ENCODE measurements at places on chromosomes 4 and X. TPM values are rescaled to one million over a fixed set of nuclear protein-coding genes. Genes with fewer than 3 reads are reported as not detected.

F8A3 gene
- 0.50 TPM for total RNA-seq

GRCh38 chr4:71377561-71377960, 38.7 kb downstream of the SLC4A4 start:
- DNase-seq, result no peak

GDPD2 gene
- total RNA-seq, result 0.23 TPM

DNA sequence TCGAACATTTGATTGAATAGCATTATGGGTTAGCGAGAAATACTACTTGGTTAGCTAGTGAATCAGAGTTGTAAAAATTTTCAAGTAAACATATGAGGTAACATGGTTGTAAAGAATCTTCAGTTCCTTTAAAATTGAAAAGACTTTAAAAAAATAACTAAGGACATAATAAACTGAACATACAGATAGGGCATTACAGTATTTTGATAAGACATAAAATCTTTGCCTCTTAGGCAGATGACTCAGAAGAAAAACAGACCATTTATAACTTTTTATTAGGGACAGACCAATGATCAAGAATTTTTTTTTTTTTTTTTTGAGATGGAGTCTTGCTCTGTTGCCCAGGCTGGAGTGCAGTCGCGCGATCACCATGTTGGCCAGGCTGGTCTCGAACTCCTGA, 43.1 kb downstream of the PNMA5 start:
- no peak for DNase-seq

- DNase-seq, result no peak
These were observed 203.2 kb upstream of the MBNL3 start for GRCh38 chrX:132692066-132692465.

GRCh38 chrX:134533952-134534351, 74.0 kb downstream of the HPRT1 start:
- DNase-seq, result no peak

DNA sequence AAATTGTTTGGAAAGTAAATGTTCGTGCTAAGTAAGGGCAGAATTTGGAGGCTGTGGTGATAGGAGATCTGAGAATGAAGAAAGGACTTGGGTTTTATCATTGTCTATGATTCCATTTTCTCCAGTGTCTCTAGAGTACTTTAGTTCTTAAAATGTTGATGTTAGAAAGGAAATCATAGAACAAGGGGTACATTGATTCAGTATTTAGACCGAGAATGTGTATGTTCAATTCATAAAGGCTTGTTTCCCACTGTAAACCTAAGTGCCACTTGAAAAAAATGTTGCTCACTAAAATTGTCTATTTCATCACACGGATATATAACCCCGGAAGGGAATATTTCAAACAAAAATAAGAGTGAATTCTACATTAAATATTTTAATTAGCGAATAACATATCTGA, 159.3 kb upstream of the ETNPPL start:
- DNase-seq, result no peak

NWD2 gene
- not detected for total RNA-seq

TCEAL6 gene
- not detected for total RNA-seq

SORBS2 gene
- not detected for total RNA-seq

EMD gene
- total RNA-seq, result 65.5 TPM

DNA sequence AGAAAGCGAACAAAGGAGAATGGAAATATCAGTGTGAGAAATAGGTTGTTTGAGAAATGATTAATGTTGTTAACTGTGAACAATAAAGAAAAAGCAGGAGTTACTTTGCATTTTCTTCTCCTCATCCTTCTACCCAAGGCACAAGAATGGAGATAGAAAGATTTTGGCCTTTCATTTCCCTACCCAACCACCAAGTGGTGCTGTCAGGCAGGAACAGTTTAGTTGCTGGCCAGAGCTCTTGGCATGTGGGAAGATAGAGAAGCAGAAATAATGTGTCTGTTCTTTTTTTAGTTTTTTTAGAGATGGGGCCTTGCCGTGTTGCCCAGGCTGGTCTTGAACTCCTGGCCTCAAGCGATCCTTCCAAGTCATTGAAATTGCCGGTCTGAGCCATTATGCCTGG, 12.8 kb downstream of the HOPX start:
- DNase-seq, result no peak

DNA sequence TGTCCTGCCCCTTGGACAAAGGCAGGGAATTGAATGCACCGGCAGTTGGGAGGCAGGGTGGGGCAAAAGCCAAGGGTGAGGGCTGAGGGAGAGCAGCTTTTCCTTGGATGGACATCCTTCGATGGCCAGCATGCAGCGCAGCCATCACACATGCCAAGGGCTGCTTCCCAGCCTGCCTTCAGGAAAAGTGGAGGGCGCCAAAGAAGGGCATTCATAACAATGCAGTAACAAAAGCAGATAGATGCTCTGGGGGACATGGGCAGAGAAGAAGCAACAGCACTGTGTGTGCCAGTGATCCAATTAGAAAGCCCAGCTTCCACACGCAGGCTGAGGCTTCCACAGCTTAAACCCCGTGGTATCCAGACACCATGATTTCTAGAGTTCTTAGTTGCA, 71.5 kb downstream of the TSPAN5 start:
- DNase-seq, result no peak

DNA sequence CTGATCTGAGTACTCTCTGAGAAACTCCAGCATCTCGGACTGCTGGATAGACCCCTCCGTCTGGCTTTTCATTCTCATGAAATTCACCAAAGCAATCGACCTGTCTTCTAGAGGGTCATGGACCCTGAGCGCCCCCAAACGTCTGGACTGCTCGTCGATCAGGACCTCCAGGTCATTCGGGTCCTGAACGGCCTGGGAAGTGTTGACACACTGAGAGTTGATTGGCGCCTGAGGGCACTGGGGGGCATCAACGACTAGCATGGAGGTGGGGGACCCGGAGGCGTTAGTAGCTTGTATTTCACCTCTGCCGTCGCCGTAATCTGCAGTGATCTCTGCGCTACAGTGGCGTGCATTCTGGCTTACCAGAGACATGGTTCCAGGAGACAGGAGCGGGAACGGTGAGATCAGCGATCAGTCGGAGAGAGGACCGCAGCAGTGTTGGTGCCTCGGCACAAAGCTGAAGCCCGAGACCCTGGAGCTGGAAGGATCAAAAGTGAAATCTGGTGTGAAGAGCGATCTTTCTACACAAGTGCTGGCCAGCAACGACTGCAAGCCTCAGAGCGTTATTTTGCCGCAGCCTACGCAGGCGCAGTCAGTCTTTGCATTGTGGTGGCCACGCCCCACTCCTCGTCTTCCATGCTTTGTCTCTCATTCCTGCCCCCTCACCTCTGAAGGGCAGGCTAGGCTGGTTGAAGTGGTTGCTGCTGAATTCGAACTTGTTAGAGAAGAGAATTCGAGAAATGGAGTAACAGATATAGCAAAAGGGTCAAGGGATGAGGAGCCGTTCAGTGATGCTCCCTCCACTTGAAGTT, at the start of gene MAGEE2:
Gene MAGEE2 (minus strand): TSS at position 575 of the 812 bp plus-strand sequence. CDS start 203 bp downstream, at position 372.
- peak; percentile 16 for DNase-seq

CTAG2 gene
- total RNA-seq, result not detected

PRKX gene
- total RNA-seq, result 141 TPM

GRCh38 chr4:98625399-98625798, 33.0 kb downstream of the TSPAN5 start:
- no peak for DNase-seq

SLITRK4 gene
- not detected for total RNA-seq

BST1 gene
- 0.95 TPM for total RNA-seq

USP9X gene
- 45.9 TPM for total RNA-seq

DNA sequence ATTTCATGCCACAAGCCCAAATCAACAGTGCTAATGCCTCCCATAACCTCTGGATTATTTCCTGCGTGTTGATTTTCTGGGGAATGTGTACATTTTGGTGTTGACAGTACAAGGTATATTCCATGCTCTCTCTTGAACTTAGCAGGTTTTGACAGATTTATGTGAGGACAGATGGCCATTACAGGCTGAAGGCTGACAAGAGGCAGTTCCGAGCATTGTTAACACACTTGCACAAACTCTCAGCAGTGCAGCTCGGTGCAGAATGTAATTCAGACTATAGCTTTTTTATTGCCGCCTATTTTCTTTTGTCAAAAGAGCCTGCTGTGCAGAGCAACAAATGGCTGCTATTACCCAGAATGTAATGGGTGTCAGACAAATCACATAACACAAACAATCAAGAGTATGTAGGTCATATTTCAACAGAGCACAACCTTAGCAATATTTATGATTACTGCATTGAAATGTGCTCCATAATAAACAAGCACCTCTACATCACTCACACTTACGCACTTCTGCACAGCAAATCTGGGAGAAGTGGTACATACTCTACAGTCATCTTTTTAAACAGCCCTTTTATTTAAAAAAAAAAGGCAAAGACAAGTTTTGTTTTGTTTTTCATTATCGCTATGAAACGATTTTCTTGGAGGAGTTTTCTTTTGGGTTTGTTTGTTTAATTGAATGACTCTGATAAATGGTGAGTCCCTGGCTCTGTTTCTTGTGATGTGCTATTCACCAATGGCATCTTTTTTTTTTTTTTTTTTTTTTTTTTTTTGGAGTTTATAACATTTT, 71.6 kb downstream of the PPARGC1A start:
- DNase-seq, result no peak

DNA sequence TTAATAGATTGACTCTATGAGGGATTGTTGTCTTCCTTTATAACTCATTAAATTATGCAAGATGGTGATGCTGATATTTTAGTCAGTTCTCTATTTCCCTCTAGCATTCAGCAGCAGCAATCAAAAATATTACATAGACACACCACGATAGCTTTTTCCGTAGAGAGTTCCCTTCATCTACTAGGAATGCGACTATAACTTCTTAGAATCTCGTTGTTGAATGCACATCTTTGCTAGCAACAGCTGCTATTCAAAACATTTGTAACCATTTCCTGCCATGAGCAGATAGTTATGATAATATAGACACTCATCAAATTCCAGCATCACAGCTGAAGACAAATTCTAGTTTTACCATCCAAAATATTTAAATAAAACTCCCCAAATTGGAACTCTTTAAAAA, 147.4 kb upstream of the FGF13 start:
- no peak for DNase-seq

DNA sequence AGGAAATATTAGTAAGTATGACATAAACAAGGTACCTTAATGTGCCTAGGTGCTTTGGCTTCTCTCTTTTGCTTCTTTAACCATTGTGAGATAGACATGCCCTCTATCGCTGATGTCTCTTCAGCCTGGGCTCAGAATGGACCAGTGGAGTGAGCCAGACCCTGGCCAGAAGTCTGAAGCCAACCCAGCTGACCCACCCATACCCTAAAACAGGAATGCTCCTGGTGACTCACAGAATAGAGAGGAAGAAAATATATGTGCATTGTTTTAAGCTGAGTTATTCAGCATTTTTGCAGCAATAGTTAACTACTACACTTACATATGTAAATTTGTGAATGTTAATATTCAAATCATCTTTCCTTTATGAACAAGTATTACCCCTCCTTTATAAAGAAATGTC, 167.5 kb upstream of the PCDH10 start:
- DNase-seq, result no peak

DNA sequence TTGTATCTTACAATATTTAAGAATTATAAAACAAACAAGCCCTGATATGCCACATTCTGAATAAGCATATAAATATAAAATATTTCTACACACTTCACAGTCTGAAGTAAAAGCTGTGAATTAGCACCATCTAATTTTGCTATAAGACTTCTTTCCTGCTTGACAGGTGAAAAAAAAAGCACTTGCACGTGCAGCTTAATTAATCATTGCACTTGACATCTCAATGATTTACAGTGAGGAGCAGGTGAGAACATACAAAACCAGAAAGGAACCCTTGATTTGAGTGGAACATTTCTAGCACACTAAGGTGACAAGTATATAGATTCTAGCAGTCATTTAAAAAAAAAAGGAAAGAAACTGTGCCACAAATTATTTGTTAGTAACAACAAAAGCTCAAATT, 47.9 kb downstream of the CHIC2 start:
- DNase-seq, result no peak

GRCh38 chrX:104108955-104109354, 3.4 kb upstream of the ZCCHC18 start:
- no peak for DNase-seq

DNA sequence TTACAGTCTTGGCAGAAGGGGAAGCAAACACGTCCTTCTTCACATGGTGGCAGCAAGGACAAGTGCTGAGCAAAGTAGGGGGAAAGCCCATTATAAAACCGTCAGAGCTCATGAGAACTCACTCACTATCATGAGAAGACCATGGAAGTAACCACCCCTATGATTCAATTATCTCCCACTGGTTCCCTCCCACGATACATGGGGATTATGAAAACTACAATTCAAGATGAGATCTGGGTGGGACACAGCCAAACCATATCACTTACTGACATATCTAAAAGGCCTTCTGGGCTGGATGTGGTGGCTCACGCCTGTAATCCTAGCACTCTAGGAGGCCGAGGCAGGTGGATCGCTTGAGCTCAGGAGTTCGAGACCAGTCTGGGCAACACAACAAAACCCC, 117.1 kb upstream of the USP9X start:
- DNase-seq, result no peak

TRMT2B gene
- total RNA-seq, result 21.1 TPM

DNA sequence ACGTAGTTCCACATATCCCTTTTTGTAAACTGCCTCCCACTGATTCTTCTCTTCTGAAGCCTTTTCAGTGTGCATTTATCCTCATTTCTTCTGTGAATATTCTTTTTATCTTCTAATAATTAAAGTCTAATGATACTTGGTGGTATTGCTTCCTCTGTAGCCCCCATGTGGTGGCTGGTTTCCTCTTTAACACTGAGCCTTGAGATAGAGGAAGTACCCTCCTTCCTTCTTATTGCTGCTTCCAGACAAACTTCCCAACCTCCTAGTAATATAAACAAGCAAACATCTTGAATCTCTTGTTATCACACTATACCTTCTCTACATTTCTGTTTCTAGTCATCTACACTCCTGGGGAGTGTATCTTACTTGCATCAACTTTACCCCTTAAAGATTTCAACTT, 310.5 kb upstream of the GIMD1 start:
- no peak for DNase-seq

DNA sequence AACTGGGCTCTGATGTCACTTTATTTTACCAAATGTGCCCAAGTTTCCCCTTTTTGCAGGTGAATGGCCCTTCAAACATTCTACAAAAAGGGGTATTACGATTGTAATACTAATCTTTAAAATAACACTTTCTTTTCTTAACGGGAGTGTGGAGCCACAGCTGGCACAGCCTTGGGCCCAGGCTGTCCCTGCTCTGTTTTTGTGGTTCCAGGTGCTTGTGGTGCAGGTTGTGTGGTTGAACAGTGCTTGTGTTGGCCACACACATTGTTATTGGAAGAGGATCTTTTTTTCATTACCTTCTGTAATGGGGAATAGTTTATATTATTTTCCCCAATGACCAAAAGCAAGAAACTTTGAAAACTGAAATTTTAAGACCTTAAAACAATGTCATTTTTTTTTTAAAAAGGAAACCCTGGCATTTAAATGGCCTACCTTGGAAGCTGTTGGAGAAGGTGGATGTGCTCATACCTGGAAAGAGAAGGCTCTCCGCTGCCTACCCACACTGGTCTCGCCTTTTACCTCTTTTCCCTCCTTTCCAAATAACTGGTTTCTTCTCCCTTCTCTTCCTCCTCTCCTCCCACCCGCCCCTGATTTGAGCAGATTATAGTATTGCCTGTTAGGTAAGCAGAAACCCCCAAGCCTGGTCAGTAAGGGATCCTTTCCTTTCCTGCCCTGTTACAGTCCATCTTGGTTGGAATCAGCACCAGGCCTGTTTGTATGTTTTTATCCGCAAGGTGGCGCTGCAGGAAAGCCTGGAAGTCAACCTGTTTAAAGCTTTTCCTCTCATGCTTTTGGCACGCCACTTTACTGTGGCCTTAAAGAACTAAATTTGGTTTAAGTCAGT, 28.6 kb downstream of the HADH start:
- DNase-seq, result peak; percentile 83

CCDC160 gene
- total RNA-seq, result not detected

HS6ST2 gene
- total RNA-seq, result 0.38 TPM

TMPRSS11B gene
- total RNA-seq, result not detected
